ENCODE measurements at places on chromosomes 2 and 18.

GRCh38 chr2:64837116-64837731 is 152.0 kb upstream of the SLC1A4 start:
- DNase-seq, result no peak

- no peak for DNase-seq
These were observed 62.0 kb upstream of the LGALSL start for GRCh38 chr2:64391940-64392339.

DNA sequence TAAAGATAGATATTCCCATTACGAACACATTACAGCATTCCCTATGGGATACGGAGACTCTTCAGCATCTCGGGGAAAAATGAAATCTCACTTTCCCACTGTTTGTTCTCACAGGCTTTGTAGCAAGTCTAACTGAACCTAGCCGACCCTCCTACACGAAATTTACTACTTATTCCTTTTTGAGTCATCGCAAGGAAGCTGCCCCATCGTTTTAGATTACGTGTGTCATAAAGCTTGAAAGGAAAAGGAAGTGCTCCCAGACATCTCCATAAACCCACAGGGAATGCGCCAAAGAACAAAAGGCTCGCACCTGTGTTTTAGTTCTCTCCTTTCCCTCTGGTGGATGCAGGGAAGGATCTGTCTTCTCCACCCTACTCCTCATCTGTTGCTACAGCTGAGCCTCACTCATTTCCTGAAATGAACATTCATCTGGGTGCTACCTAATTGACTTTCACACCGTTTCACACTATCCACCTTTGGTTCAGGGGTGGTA is 76.2 kb upstream of the STK39 start:
- no peak for DNase-seq

- no peak for DNase-seq
These were observed 38.4 kb downstream of the KIF1A start for GRCh38 chr2:240781471-240782220.

GRCh38 chr2:168371273-168372019 is 84.6 kb upstream of the CERS6 start:
- DNase-seq, result no peak

GRCh38 chr18:66727991-66728390 is 124.1 kb upstream of the CDH19 start:
- no peak for DNase-seq

DNA sequence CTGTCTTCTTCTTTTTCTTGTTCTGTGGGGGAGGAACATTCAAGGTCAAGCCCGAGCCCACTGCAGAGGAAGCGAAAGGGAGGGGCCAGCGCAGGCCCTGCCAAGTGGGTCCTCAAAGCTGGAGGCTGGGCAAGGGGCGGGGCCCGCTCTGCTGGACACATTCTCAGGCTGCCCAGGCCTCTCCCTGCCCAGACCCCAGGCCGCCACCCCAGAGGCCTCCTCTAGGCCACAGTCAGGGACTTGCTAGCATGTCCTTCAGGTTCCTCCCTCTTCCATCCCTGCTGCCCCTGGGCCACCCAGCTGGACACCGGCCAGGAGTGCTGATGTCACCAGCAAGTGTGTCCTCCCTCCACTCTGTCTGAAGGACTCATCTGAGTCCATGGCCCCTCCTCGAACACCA is 44.1 kb downstream of the KIF1A start:
- no peak for DNase-seq

- no peak for DNase-seq
These were observed 133.4 kb upstream of the ITGA6 start for GRCh38 chr2:172293952-172294351.

DNA sequence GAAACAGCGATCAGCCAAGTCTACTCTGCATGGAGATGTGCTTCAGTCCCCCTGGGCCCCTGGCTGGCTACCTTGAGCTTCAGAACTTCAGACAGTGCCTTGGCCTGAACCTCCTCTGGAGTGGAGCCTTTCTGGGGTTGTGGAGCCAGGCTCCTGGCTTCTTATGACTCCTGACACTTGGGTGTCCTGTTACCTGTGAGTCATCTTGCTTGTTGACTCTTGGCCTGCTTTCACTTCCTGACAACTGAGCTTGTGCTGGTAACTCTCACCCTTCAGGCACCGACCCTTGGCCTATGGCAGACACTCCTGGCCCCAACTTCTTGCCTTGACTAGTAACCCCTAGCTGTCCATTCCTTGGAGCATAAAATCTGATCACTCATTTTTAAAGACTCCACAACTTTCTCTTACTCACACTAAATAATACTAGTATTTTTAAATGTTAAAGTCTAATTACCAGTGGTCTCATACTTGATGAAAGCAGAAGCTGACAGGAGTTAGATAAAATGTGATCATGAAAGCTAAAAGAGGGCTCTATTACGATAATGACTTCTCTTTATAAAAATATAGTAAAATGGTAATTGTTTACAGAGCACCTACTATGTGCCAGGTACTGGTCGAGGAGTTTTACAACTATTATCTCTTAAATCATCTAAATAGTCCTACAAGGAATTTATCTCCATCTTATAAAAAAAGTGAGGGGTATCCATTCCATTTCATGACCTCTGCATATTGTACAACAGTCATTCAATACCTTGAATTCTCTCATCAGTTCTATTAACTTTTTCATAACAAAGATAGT is 46.3 kb upstream of the VIT start:
- DNase-seq, result no peak

DNA sequence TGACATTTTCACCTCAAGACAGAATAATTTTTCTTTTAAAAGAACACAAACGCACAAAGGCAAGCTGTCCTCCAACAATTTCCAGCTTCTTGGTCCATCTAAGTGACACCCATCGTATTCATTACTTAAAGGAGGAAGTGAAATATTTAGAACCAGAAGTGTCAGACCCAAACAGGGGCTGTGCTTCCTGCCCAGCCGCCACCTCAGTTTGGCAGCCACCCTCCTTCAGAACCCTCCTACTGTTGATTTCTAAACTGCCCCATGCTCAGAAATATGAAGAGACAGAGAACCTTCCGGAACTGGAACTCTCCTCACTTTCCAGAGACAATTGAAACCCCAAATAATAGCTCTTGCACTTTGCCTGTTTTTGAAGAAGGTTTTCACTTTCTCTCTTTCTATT is 734.8 kb upstream of the SALL3 start:
- no peak for DNase-seq

GRCh38 chr2:160363961-160364360 is 129.6 kb downstream of the RBMS1 start:
- no peak for DNase-seq

GRCh38 chr2:224523626-224524577 is 61.3 kb downstream of the CUL3 start:
- no peak for DNase-seq

GRCh38 chr18:43276491-43276890 is 799 bp downstream of the SYT4 start:
- DNase-seq, result no peak

- DNase-seq, result no peak
These were observed 62.9 kb downstream of the PDCL3 start for GRCh38 chr2:100625717-100626116.

GRCh38 chr18:74633652-74634352 is 36.1 kb downstream of the ZNF407 start:
- DNase-seq, result peak; percentile 41

- no peak for DNase-seq
These were observed 177.0 kb upstream of the CCDC68 start for GRCh38 chr18:55136258-55136657.

- peak; percentile 41 for DNase-seq
These were observed 323.7 kb downstream of the ARHGAP15 start for GRCh38 chr2:143452817-143453451.

DNA sequence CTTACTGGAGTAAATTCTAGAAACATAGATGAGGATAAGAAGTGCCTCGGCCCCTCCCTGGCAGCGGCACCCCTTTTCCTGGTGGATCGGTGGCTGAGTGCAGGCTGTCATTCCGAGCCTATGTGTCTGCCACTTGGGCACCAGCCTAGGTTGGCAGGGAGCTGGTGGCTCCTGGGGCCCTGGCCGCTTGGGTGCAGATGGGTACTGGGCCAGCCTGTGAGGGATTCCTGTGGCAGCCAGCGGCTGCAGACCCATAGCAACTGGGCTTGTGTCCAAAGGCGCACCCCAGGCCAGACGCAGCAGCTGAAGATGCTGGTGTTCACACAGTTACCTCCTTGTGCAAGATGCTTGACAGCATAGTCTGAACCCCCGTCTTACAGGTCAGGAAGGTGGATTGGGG is 2.8 kb downstream of the SNORC start:
- DNase-seq, result no peak

DNA sequence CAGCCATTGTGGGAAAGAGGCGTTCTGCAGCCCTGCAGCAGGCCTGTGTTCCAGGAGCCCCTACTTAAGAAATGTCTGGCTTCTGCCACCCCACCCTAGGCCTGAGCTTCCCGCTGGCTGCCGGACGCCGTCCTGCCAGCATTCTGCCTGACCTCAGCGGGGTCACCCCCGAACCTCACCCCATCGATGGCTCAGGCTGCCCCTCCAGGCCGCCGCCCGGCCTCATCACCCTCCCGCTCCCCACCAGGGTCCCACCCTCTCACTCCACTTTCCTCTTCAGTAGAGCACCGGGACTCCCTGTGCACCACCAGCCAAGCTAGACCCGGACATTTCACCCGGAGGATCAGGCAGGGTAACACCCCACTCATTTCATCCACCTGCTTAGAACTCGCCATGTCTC is 73.6 kb upstream of the SALL3 start:
- no peak for DNase-seq

- DNase-seq, result no peak
These were observed 578.7 kb upstream of the ID2 start for GRCh38 chr2:8103085-8103708.

GRCh38 chr2:222859786-222860612 is 837 bp upstream of the ACSL3 start:
- no peak for DNase-seq

DNA sequence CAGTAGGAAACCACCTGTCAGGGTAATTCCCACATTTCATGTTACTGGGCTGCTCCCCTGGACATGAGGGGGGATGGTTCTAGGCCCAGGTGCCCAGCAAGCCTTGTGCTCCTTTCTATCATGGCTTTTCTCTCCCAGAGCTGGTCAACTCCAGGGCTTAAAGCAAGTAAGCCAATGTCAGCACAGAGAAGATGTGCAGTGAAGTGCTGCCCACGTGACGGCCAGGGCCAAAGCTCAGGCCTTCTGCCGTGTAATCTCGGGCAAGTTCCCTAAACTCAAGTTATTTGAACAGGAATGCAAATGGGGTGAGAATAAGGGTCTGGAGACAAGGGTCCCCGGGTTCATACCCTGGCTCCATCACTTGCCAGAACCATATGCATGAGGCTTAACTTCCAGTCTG is 16.5 kb downstream of the SFXN5 start:
- no peak for DNase-seq

DNA sequence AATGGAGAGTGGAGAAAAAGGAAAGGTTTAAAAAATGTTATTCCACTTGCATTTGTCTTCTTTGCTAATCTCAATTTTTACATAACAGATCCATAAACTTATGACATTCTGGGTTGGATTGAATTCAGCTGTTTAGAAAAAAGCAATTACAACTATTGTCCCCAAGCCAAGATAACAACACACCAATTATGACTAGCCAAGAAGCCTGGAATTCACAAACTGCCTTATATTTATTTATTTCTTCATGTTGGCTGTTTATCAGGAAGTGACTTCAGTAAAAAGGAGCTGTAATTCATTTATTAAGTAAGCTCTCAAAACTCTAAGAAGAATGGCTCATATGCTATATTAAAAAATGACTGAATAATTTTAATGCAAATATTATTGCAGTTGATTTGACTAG is 137.4 kb downstream of the CALCRL start:
- no peak for DNase-seq

GRCh38 chr2:2867397-2867979 is 510.1 kb downstream of the EIPR1 start:
- no peak for DNase-seq

GRCh38 chr2:235206980-235207579 is 255.3 kb downstream of the SH3BP4 start:
- no peak for DNase-seq

GRCh38 chr2:234555616-234556249 is 58.9 kb upstream of the ARL4C start:
- DNase-seq, result no peak

GRCh38 chr2:74439803-74440377 is 1.8 kb downstream of the RTKN start:
- DNase-seq, result no peak

- peak; percentile 27 for DNase-seq
These were observed 129.9 kb downstream of the SOCS6 start for GRCh38 chr18:70418546-70419311.

- no peak for DNase-seq
These were observed 35.9 kb downstream of the TAF4B start for GRCh38 chr18:26262156-26262555.

- DNase-seq, result no peak
These were observed 149.9 kb downstream of the LOXHD1 start for GRCh38 chr18:46506974-46507586.

DNA sequence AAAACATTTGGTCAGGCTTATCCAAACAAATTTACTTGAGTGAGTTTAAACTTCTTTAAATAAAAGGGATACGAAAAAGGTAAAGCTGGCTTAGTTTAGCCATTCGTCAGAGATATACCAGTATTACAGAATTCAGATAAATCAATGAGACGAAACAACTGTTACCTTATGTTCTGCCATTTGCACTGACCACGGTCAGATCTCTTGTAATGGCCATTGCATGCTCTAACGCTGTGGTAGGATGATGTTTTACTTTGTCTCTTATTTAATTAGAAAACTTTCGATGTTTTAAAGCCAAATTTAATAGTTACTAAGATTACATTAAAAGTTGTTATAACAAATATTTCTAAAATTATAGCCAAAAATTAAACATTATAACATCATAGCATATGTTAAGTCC is 1.5 kb downstream of the C18orf54 start:
- no peak for DNase-seq

DNA sequence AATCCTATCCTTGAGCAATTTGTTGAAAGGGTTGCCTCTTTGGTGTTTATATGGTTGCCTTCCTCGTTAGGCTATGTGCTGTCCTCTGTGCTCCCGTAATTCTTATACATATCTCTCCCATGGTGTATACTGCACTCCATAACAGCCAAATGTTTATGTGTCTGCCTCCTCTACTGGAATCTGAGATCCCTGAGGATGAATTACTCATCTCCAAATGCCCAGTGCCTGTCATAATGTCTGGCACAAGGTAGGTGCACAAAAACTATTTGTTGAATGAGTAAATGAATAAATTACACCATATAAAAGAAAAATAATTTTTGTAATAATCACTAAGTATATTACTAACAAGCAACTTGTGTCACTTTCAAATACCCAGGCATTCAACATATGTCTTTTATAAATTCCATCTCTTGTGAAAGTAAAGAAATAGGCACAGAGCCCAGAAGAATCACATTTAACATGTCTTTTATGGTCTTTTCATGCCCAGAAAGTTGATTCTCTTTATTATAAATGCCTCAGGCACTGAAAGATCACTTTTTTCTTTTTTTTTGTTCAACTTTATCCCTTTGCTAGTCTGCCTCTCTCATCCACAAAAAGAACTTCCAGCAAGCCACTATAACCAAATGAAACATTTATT is 164.9 kb downstream of the CCDC148 start:
- no peak for DNase-seq

DNA sequence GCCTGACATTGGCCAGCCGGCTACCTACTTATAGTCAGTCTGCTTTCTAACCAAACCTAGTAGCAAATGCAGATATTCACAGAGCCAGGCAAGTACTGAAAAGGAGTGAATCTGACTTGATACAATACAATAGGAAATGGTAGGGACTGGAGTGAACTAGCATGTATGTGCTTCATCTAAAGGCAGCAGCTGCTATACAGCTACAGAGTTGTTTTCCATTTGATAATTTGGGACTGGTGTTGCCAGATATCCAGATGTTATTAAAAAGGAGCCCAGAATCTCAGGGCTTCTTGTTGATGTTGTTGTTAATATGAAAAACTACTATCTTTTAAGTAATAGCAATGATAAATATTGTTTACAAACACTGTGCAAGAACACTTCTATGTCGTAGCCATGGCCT is 159.4 kb downstream of the BABAM2 start:
- DNase-seq, result no peak
